ENCODE measurements at places on chromosomes 4 and X.

DNA sequence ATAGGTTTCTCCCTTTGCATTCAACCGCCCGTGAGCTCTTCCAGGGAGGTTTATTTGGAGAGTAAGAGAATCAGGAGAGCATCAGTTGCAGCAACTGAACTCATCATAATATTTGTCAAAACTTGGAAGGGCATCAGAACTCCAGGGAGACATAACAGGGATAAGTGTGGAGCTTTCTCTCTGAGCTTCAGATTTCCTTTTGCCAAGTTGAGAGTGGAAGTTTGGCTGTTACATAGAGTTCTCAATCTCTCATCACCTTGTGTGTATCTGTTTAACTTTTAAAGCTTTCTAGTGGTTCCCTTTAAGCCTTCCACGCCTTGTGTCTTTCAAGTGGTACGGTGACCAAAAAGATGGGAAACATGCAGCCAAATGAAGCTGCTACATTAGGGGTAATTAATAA lies 18.8 kb downstream of the BMP3 start:
- DNase-seq = no peak

- no peak for DNase-seq
Measured at GRCh38 chrX:45850197-45850774, 649.6 kb upstream of the DIPK2B start.

GRCh38 chr4:151882072-151882803 lies 121.4 kb upstream of the GATB start:
- DNase-seq = no peak

DNA sequence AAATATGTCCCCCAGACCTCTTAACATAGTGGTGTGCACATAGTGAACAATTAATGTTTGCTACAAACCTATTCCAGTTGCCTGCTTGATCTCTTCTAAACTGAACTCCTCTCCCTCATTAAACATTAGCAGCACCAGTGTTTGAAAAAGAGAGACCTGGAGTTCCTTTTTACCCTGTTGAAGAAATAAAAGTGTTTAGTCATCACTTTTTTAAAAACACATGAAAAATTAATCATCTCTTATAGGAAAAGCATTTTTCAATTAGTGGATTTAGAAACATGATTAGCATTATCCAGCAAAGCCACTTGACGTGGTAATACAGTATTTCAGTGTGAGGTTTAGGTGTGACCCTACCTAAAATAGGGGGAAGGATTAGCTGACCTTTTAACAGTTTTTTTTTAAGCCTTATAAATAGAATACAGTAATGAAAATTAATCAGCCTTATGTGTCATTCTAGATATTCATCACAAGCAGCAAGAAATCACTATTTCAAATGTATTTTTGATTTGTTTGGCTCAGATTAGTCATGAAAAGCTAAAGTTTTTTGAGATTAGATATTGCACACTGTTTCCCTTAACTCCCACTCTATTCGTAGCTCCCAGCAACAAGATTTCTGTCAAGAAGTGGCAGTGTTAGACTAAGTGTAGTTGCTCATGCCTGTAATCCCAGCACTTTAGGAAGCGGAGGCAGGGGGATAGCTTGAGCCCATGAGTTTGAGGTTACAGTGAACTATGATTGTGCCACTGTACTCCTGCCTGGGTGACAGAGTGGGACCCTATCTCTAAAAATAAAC lies 26.2 kb downstream of the CUL4B start:
- DNase-seq = no peak

DNA sequence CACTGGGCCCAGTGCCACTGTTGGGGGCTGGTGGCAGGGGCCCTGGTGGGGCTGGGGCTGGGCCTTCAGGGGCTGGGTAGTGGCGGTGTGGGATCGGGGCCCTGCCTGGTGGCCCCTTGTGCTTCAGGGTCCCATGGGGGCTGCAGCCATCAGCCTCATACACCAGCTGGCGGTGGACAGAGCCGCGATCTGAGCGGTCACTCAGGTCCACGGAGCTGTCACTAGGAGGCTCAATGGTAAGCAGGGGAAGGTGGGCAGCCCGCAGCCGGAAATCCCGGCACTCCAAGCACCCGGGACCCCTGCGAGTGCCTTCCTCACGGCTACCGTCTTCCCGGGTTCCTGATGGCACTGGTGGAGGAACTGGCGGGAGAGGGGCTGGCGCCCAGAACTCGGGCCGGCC lies 25.5 kb upstream of the KDM5C start:
- DNase-seq = no peak

DNA sequence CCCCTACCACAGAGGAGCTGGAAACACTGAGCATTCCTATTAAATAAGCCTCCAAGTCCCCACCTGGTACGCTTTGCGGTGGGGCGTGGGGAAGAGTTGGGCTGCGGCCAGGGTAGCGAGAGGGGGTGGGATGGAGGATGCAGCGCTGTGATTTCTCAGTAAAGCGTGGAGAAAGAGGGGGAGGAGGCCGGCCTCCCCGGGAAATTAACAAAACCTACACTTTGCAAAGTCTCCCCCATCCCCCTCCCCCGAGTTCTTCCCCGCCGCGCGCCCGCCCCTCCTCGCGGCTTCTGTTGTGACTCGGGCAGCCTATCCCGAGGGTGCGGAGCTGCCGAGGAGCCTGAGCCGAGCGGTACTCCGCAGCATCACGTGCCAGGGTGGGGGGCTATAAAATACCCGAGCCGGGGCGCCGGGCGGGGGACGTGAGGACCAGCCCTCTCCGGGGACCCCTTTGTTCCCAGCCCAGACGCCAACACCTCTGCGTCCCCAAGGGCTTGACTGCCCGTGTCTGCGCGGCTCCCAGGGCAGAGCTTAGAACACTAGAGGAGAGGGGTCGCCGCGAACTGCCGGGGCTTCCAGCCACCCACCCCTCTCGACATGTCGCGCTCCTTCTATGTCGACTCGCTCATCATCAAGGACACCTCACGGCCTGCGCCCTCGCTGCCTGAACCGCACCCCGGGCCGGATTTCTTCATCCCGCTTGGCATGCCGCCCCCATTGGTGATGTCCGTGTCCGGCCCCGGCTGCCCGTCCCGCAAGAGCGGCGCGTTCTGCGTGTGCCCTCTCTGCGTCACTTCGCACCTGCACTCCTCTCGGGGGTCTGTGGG lies at the start of gene GSX2:
GSX2 (plus strand) TSS at position 416 of the 827 bp plus-strand sequence; CDS start at position 598, 182 bp downstream.
- no peak for DNase-seq

GRCh38 chrX:106707771-106708454 lies 18.6 kb upstream of the RNF128 start:
- DNase-seq = no peak

DNA sequence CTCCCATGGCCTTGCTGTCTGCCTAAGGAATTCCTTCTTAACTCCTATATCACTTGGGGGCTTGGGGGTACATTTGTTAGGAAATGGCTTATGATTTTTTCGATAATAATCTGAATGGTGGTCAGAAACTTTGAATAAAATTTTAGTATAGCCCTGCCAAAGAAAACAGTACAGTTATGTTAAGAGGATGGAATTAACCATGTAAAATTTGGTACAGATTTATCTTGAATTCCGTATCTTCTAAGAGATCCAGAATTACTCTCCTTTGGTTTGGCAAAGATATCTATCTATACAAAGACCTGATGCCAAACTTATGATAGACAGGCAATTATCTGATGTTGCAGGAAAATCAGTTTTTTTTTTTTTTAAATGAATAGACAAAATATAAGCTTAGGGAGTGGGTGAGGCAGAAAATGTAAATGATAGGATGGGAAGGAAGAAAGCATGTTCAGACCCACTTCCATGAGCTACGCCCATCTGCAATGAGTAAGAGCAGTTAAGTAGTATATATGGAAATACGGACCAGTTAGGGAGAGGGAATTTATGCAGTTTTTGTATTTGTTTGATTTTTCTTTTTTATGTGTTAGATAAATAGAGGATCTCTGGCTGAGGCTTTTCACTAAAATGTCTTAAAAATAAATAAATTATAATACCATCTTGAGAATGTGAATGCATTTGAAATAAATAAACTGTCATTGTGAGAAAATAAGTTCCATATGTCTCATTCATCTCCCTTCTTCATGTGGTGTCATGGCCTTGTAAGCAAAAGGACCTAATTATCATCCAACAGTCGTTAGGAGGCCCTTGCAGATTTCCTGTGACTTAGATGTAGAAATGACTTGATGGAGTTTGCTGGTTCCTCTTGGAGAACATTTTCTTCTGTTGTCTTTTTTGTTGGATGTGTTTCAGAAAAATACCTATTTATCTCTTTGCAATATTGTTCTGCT lies 389.6 kb downstream of the ARHGAP24 start:
- DNase-seq = no peak

- no peak for DNase-seq
Measured at GRCh38 chrX:103823591-103823990, 8.5 kb downstream of the RAB9B start.

- DNase-seq = no peak
Measured at GRCh38 chr4:62126064-62126732, 926.1 kb downstream of the ADGRL3 start.

DNA sequence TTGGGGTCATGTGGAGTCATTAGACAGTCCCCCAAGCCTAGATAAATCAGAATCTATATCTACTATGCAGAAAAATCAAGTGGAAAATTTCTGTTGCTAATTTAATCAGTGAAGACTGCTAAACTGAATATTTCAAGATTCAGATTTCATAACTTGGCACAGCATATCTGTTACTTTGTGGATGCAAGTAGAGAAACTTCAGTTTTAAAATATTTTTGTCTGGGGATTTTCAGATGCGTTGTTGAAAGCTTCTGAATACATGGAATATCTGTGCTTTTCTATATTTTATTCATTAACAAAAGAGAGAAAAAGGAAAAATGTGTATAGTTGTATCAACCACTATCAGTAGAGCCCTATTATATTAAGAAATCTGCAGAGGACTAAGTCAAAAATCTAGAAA lies 4.4 kb downstream of the FGF5 start:
- no peak for DNase-seq

DNA sequence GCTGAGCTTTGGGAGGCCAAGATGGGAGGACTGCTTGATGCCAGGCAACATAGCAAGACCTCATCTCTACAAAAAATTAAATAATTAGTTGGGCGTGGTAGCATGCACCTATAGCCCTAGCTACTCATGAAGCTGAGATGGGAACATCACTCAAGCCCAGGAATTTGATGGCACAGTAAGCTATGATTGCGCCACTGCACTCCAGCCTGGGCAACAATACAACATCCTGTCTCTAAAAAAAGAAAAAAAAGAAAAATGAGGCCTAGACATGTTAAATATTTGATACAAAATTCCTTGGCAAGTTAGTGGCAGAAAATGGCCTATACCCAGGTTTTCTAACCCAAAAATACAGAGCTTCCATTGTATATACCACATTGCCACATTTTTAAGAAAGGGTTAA lies 88.1 kb upstream of the MAB21L2 start:
- DNase-seq = no peak

- no peak for DNase-seq
Measured at GRCh38 chrX:38111196-38111595, 104.8 kb downstream of the SYTL5 start.

DNA sequence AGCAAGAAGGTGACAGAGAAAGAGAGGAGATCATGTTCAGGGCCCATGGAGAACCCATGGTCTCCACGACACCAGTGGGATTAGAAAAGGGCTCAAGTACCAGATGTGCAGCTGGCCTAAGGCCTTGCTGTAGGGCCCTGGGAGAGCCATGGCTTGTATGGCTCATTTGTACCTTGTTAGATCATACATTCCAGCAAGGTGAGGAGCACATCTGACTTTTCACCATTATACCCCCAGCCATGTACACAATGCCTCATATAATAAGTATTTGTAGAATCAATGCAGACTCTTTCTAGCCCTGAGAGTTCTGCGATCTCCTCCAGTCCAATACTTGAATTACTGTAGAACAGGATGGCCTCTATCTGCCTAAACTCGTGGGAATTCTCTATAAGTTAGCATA lies 94.2 kb upstream of the MAP3K15 start:
- no peak for DNase-seq

DNA sequence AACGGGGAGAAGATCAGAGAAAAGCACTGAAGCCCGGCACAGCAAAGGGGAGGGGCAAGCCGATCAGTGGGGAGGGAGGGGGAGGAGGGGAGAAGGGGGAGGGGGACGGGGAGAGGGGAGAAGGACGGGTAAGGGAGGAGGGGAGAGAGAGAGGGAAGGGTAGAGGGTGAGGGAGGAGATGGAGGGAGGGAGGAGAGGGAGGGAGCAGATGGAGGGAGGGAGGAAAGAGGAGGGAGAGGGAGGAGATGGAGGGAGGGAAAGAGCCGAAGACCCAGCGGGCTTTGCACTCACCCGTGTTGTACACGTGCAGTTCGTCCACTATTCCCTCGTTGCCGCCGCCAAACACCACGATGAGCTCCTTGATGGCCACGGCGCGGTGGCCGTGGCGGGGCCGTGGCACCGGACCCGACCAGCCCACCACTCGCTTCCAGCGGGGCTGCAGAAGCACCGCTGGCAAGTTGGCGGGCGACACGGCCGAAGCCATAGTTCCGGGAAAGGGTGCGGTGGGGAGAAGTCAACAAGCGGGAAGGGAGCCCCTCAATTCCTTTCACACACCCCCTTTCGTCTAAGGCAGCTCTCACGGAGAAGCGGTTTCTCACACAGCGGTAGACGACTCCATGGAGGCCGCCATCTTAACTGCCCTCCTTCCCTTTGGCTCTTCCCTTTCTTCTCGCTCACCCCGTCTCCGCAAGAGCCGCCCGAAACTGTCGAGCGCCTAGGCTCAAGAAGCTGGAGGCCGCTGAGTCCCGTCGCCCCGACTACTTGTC lies 1.1 kb downstream of the HCFC1 start:
- DNase-seq = no peak

DNA sequence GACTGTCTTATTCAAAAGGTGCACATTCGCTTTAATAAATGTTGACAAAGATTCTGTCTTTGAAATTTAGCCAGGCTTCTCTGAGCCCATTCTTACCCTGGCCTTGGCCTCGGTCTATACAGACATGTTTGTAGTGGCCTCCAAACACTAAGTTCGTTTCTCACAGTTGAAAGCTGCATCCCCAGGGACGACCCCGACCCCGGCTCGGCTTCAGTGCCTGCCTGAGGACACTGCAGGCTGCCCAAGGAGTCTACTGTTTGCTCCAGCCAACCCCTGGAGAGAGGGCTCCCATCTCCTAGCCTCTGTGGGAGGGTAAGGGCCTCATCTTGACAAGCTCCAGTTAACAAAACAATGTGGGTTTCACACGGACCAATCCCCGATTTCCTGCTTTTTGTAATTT lies 390.6 kb upstream of the ZFP42 start:
- DNase-seq = no peak

GRCh38 chrX:131405497-131405896 lies 116.4 kb upstream of the IGSF1 start:
- DNase-seq = no peak

DNA sequence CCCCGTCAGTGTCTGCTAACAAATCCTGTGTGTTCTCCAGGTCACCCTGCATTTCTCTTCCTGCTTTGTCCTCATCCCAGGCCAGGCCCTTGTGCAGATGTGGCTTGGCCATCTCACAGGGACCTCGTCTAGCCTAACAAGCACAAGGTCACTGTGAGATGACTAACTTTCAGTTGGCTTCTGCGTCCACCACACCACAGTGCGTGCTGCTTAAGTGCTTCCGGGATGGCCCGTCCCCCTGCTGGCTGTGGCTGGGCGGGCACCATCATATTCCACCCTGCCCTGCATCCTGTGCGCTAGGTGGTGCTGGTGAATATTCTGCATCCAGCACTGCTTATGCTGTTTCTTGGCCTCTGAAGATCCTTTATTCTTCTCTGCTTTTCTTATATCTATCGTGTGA lies 33.8 kb downstream of the RBBP7 start:
- DNase-seq = no peak

- no peak for DNase-seq
Measured at GRCh38 chr4:142961866-142962265, 115.8 kb upstream of the INPP4B start.

GRCh38 chrX:74523224-74523623 lies 91.2 kb downstream of the RLIM start:
- no peak for DNase-seq

GRCh38 chr4:124253080-124253479 lies 459.5 kb downstream of the ANKRD50 start:
- DNase-seq = no peak

GRCh38 chr4:16271411-16271810 lies 45.1 kb upstream of the TAPT1 start:
- DNase-seq = no peak
